GM12878 (cell line): ENCODE measurements at places on chromosomes 12 and 14. TPM values are rescaled to one million over a fixed set of nuclear protein-coding genes. Genes with fewer than 3 reads are reported as not detected.

Gene KRT79
- total RNA-seq: not detected in 2 replicates

GRCh38 chr12:52082026-52082668 is 2.6 kb downstream of the SMIM41 start:
- DNase-seq: no peak
- H3K27me3 ChIP-seq: no peaks in the 10 kb centered on the region; the same call in 1 of the 2 replicates
- H3K4me1 ChIP-seq: peaks cover 14% of the 10 kb centered on the region
- H3K4me3 ChIP-seq: no peak overlapping the region
- peaks cover 4% of the 10 kb centered on the region; the same call in 1 of the 2 replicates for H3K36me3 ChIP-seq

- no peak overlapping the region for H3K4me3 ChIP-seq
- H3K4me1 ChIP-seq: peaks cover 30% of the 10 kb centered on the region
- H3K27ac ChIP-seq: peak overlapping the region; percentile 22; the same call in 1 of the 2 replicates
- peaks cover 8% of the 10 kb centered on the region for H3K36me3 ChIP-seq
These were observed 76.9 kb downstream of the ESR2 start for GRCh38 chr14:64217308-64217707.

DNA sequence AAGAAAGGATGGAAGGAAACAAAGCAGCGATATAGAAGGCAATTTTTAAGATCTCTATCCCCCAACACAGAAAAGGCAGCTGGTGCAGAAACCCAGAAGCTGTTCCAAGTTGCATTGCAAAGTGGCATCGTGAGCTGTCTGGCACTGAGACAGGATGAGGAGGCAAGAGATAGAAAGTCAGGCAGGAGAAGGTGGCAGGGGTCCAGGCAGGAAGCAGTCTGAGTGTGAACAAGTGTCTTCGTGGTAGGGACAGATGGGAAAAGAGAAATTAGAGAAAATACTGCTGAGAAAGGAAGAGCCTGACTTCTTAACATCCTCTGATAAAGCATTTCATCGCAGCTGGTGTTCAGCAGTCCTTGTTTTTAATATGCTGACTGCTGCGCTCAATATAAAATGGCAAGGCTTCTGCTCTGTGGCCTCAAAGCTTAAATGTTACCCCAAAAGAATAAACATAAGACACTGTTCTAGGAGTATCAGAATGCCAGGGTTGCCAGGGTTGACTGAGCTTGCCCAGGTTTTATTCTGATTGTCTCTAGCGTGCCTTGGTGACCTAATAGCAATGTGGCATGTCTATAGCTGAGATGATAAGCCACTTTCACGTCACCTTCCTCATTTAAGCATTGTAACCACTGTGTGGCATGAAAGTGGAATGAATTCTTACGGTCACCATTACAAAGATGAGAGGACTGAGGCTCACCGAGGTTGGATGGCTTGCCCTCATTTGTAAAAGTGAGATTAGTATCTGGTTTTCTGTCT is 397.6 kb downstream of the NUAK1 start:
- H3K27ac ChIP-seq: no peak overlapping the region
- H3K36me3 ChIP-seq: no peaks in the 10 kb centered on the region
- no peaks in the 10 kb centered on the region for H3K4me1 ChIP-seq
- DNase-seq: no peak
- H3K4me3 ChIP-seq: no peak overlapping the region
- H3K27me3 ChIP-seq: no peaks in the 10 kb centered on the region; the same call in 1 of the 2 replicates

DNA sequence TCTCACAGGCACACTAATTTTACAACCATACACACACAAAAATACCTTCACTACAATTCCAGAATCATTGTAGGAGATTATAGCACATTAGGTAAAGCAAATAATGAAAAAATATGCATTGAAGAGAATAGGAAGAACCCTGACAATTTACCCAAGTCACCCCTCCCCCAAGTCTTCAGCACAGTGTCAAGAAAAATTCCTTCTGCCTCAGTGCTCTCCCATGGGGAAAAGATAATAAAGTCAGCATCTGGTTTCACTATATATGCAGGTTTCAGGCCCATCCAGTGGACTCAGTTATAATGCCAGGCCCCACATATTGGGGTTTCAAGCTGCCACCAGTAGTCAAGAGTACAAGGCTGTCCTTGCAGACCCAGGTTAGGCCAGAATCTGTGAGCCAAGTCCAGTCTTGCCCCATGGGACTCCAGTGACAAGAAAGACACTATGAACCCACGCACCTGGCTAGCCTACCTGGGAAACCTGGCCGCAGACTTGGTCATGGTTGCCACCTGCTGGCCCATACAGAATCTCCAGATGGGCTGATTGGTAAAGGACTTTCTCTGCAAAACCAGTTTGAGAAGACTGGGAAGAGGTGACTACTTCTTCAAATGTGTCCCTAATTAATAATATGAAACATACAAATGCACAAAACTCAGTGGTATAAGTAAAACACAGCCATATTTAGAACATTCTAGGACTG is 398.6 kb upstream of the FLRT2 start:
- no peak overlapping the region for H3K27ac ChIP-seq
- H3K27me3 ChIP-seq: no peaks in the 10 kb centered on the region
- no peaks in the 10 kb centered on the region for H3K4me1 ChIP-seq
- H3K36me3 ChIP-seq: no peaks in the 10 kb centered on the region
- DNase-seq: no peak

Gene FAM90A1
- 0.62 and 0.66 TPM in 2 replicates for total RNA-seq
